CD4-positive, alpha-beta T cell treated with Interleukin-1 beta for 1 hour (primary cell): ENCODE measurements at places on chromosomes 3 and 15.
A peak's percentile ranks its signal among the peaks of the same experiment; 100 is the strongest.

DNA sequence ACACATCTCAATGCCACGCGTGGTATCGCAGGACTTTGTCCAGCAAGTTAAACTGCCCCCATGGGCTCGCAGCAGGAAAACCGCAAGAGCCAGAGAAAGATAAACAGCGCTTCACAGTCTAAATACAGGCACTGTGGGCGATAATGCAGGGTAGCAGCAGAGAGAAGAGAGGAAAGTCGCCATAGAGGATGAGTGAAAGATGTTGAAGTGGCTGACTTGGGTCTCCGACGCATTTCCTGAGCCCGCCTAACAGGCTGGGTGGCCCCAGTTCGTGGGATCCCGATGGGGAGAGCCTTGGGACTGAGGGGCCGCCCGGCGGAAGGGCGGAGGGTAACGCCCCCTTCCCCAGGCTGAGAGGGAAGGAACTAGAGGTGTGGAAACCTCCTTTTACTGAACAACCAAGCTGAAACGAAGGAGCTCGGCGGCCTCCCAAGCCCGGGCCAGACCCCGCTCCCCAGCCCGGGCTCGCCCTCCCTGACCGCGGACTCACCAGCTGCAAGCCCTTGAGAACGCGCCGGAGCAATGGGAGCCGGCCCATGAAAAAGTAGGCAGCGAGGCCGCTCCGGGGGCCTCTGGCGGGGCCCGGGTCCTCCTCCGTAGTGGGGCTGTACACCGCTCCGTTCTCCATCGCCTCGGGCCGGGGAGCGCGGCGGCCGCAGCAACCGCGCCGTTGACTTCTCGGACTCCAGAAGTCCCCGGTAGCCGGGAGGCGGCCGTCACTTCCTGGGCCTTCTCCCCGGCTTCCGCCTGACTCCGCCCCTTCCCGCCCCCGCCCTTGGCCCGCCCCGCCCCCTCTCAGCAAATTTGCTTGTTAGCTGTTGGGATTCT is at the start of gene CMTM6:
TSS of gene CMTM6 (minus strand) at position 735 of the 828 bp plus-strand sequence. CDS start at position 628, 107 bp downstream.
- peak; percentile 78 for DNase-seq

GRCh38 chr3:130773366-130773765 is 26.7 kb upstream of the PIK3R4 start:
- no peak for DNase-seq

GRCh38 chr3:40913192-40913591 is 286.1 kb upstream of the CTNNB1 start:
- no peak for DNase-seq

DNA sequence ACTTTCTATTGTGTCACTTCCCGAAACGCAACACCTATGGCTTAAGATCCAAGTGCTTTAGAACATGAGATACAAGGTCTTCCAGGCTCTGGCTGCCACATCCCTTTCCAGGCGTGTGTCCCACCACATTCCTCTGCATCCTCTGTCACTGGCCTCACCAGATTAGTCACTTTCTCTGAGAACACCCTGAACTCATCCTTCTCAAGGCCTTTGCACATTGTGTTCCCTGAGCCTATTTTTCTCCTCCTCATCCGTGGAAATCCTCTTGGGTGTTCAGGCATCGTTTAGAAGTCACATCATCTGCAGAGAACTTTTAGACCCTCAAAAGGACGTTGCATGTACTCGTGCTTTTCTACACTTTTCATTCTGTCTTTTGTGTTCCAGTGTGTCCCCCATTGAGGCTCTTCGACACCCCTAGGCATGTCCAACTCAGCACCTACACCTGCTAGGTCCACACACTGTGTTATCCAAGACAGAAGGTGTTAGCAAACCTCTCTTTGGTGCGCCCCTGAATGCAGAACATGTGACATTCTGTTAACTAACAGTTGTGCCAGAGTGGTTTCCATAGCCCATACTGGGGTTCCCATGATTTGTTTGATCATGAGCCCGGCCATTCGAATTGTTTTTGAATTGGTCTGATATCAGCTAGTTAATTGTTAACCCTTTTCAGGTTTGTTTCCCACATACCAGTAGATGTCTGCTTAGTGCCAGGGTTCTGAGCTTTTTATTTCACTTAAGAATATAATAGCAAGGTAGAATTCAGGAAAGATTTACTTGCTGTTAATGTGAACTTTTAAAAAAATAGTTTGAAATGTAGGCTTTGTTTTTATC is 67.2 kb downstream of the LPP start:
- DNase-seq: no peak

- DNase-seq: no peak
Observed at GRCh38 chr3:78977073-78977472, 790.7 kb downstream of the ROBO1 start.

- DNase-seq: no peak
Observed at GRCh38 chr3:152626226-152626625, 208.7 kb upstream of the P2RY1 start.

- DNase-seq: no peak
Observed at GRCh38 chr3:96844204-96844514, 29.8 kb downstream of the EPHA6 start.

DNA sequence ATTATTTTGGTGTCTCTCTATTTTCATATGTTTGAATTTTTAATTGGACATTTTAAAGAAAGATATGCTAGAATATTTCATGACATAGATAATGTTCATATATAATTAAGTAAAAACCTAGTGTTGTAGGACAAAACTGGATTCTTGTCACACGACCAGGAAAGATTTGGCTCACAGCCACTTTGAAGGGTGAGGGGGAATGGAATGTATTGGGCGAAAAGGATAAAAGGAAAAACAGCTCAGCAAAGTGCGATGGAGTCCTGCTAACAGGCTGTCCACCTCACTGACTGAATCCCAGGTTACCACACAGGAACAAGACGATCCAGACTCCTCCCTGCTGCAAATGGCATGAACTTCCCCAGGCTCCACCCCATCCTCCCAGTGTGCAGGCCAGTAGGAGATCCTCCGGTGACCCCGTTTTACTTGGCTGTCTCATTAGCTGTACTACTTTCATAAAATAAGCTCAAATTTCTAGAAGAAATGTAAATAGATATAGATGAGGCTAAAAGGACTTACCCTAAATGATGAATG is 186.2 kb downstream of the CD47 start:
- no peak for DNase-seq

DNA sequence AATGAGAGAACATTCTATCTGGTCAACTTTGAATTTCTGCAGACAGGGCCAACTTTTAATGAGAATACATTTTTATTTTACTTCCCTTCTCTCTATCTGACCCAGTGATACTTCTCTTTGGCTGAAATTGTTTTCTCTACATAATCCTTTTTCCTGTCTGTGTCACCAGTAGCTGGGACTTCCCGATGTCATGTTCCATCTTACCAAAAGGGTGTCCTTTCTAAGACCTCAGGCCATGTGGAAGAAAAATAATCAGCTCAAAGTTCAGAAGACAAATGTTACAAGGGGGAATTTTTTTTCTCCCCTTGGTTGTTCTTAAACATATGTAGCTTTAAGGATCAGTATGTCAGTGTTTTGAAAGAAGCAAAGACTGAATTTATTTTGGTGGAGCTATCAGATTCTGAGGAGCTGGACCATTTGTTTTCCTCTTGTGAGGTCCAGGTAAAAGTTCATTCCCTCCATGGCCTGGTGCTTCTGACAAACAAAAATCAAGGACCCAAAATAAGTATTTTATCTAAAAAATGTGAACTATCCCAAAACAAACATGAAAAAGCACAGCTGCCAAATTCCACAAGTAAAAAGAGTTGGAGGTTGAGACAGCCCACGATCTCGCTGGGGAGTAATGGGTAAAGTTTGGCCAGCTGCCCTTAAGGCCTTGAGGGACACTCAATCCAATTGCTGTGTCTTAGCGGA is 859.4 kb upstream of the NR2F2 start:
- DNase-seq: no peak

DNA sequence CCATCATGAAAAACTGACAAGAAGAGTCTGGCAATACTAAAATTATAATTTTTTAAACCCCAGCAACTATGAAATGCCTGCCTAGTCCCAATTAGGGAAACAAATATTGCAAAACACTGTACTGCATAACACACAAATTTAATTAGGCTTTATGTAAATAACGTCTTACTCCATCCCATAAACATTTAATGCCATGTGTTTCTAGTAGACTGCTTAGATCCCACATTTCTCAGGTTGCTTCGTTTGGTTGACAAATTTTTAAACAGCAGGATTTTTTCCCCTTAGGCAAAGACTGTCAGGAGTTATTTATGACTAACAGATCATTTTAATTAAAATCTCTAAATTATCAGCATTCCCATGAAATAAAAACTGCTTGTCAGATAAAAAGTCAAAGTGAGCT is 29.9 kb downstream of the EIF2AK4 start:
- no peak for DNase-seq

- DNase-seq: no peak
Observed at GRCh38 chr3:181637056-181637455, 74.7 kb upstream of the SOX2 start.

DNA sequence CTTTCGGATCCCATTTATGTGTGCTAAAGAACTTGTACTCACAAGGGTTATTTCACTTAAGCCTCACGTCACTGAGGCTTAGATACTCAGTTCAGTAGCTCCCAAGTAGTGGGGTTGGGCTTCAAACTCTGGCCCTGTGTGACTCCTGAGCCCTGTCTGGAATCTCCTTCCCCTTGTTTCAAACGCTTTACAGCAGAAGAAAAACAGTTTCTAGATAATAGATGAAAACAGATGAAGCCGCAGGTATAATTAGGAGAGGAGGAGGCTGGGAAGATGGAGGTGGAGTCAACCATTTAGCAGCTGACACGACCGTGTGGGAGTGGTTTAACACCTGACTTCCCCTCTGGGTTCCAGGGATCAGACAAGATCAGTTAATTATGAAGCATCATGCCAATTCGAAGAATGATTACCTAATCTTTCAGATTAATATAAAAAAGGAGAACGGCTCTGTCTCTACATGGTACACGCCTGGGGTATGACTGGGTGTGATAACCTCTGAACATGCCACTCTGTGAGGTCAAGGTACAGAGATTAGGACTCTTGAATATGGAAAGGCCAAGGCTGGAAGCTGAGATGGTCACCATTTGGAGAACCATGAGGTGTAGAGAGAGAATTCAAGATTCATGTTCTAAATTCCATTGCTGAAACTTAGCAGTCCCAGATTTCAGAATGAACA is 31.1 kb downstream of the TPM1 start:
- no peak for DNase-seq

DNA sequence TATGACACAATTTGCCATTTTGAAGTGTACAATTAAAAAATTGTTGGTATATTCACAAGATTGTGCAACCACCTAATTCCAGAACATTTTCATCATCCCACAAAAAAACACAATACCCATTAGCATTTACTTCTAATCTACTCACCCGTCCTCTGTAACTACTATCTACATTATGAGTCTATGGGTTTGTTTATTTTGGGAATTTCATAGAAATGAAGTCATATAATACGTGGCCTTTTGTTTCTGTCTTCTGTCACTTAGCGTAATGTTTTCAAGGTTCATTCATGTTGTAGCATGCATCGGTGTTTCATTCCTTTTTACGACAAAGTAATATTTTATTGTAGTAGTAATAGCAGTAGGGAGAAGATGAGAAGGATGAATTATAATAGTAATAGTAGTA is 55.2 kb upstream of the CNTN6 start:
- no peak for DNase-seq

DNA sequence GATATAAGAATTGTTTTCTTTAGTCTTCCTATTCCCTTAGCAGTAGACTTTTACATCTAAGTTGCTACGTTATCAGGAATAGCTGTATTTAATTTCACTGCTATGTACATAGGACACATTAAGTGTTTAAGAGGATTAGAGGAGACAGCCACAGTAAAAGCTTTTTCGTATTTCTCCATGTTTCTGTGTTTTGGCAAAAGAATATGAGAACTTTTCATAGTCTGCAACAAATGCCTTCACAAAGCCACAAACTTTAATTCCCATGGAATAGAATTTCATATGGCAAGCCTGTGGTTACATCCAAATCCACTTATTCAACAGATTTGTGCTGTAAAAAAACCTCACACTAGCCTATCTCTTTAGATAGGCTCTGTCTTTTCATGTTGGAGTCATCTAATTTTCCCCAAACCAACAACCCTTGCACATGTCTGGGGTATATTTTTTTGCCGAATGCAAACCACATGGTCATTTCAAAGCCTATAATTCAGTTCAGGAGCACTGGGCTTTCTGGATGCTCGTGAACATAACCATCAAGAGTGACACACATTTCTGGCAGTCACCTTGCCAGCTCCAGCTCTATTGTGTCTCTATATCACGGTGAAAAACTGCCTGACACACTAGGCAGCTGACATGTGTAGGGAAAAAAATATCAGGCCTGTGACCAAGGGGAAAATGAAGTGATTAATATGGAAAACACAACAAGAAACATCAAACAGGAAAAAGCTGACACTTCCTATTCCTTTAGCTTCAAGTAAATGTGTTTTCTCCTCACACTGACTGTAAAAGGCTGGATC is 19.2 kb downstream of the PLD1 start:
- DNase-seq: no peak
